Activated CD4-positive, alpha-beta T cell treated with anti-CD3 and anti-CD28 coated beads for 1 hour (primary cell): ENCODE measurements at places on chromosomes 1 and 21.

DNA sequence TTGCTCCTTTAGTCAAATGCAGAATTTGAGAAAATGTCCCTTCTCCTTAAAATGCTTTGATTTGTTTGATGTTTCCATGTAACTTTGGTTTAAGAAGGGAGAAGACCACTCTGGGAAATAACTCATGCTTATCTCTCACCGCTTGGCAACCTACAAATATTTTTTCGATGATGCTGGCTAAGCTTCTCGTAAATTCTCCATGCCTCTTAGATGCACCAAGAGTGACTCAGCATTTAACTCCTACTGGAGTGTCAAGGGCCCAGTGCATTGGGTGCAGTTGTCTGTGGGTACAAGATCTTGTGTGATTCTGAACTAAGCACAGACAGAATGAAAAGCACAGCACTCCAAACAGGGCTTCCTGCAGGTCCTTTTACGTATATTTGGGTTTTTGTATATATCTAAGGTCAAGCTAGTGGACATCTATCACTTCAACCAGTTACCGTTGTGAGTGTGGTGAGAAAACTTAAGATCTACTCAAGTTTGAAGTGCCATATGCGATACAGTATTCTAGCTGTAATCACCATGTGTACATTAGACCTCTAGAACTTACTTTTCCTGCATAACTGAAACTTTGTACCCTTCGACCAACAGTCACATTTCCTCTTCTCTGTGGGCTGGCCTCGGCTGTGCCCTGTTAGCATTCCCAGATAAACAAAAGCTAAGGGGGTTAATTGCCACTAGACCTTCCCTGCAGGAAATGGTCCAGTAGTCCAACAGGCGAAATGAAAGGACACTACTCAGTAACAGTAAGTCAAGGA lies 55.8 kb downstream of the COL18A1 start:
- DNase-seq: no peak

DNA sequence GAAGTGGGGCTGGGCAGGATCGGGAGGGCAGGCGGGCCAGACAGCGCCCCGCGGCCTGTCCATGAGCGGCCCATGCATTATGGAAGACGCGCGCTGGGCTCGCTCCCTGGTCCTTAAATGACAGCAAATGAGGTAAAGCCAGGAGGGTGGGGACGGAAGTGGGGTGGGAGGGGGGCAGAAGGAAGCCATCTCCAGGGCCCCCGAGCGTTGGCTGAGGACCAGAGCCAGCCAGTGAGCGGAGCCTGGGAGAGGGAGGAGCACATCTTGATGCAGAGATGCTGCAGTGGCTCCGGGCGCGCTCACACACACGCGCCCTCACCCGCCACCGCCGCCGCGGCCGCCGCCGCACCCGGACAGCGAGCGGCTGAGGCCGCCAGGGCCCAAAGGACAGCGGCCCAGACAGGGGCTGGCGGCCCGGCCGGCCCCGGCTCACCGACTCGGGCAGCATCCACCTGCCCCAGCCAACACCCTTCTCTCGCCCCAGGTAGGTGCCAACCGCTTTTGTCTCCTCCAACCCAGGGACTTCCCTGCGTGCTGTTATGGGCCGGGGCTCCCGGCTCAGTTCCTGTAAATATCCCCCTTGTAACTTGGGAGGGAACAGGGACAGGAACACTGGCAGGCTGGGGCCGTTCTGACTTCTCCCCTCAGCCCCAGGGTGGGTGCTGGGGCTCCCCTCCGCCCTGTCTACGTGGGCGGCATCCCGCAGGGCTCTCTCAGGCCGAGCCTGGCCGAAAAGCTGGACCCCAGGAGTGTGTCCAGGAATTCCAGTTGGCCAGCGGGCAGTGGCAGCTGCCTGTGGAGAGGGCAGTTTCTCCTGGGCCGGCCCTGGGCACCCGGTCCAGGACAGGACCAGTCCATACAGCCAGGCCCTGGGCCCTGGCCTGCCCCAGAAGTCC lies at the start of gene CNTN2:
CNTN2 (plus strand) TSS at position 302 of the 896 bp plus-strand sequence. CDS start 9,974 bp downstream, outside the sequence.
- DNase-seq: no peak

DNA sequence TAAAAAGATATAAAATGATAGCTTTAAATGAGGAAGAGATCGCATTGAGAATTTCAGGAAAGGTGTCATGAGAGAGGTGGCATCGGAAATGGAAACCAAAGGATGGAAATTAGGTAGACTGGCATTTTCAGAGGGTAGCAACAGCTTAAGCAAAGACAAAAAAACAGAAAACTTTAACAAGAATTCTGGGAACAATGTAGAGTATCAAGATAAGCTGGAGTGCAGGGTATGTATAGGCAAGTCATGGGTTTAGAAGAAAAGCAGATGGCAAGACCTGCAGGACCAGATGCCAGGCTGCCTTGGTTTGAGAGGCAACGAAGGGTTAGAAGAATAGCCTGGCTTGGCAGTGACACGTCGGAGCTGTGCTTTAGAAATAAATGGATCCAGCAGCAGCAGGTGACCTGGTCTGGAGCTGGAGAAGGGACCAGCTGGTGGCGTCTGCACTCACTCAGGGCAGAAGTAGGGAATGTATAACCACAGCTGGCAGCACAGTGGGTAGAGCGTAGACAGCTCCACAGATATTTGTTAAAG lies 149.4 kb upstream of the TIAM1 start:
- DNase-seq: no peak

- DNase-seq: peak; percentile 52
Measured at GRCh38 chr1:52423771-52424170, 19.4 kb downstream of the PRPF38A start.
